ENCODE measurements at places on chromosomes 11 and 22. TPM values are rescaled to one million over a fixed set of nuclear protein-coding genes. Genes with fewer than 3 reads are reported as not detected.

Gene DERL3
- total RNA-seq: 1.6 TPM

Gene PNPLA5
- total RNA-seq: not detected

Gene TRIM77
- total RNA-seq: not detected

Gene C11orf24
- total RNA-seq: 62.5 TPM

Gene TCN1
- total RNA-seq: not detected

Gene HORMAD2
- total RNA-seq: not detected

Gene INSC
- not detected for total RNA-seq

Gene OR52A1
- total RNA-seq: not detected

Gene ALX4
- total RNA-seq: 2.9 TPM

Gene APOC3
- total RNA-seq: not detected

Gene AP1B1
- 22.6 TPM for total RNA-seq

Gene OR2AT4
- total RNA-seq: not detected

Gene GAL3ST3
- not detected for total RNA-seq

Gene PPFIBP2
- 3.5 TPM for total RNA-seq

Gene CBL
- total RNA-seq: 11.0 TPM

Gene APOL5
- total RNA-seq: not detected

Gene DENND6B
- 1.3 TPM for total RNA-seq

Gene UPB1
- total RNA-seq: not detected

Gene BTBD18
- total RNA-seq: not detected

Gene NXPE4
- not detected for total RNA-seq

Gene CD82
- total RNA-seq: 15.7 TPM

Gene SLC22A12
- not detected for total RNA-seq

Gene TRAPPC4
- 118 TPM for total RNA-seq

Gene OR52B4
- total RNA-seq: not detected

Gene OR8G5
- not detected for total RNA-seq

Gene OR10A4
- not detected for total RNA-seq

Gene OPCML
- 0.12 TPM for total RNA-seq

Gene IFITM10
- total RNA-seq: 2.0 TPM

Gene PRR5L
- total RNA-seq: 75.8 TPM

Gene CCDC188
- not detected for total RNA-seq

Gene INS
- not detected for total RNA-seq

Gene DEFB131B
- total RNA-seq: not detected

Gene NCAM1
- total RNA-seq: 5.0 TPM
